Left lung (tissue), 14 donors: ENCODE measurements at places on chromosomes 12 and 14.

DNA sequence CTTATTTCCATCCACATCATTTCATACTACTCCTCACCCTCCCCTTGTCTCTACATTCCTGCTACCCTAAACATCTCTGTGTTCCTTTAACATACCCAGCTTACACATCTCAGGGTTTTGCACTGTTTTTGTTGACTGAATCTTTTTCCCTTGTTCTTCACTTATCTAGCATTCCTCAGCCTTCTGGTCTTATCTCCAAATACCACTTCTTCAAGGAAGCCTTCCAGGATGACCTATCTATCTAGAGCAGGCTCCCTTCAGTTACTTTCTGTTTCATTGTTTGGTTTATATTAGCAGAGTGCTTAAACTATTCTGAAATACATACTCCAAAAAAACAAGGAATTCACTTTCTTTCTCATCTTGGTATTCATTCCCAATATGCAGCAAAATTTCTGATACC, 353.1 kb downstream of the NAV3 start:
- DNase-seq, result no peak

DNA sequence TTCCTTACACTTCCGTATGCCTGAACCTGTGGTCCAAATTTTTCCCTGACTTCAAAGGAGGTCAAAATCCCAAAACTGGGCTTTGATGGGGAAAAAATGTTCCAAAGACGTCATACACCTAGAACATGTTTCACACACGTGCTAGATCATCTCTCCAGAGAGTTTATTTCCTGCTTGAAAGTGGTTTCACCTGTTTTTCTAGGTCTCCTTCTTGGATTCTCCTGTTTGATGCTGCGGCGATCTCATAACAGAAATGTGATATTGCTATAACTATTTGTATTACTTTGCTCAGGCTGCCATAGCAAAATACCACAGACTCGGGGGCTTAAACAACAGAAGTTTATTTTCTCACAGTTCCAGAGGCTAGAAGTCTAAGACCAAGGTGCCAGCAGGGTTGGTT, 19.7 kb upstream of the TMCC3 start:
- no peak for DNase-seq

DNA sequence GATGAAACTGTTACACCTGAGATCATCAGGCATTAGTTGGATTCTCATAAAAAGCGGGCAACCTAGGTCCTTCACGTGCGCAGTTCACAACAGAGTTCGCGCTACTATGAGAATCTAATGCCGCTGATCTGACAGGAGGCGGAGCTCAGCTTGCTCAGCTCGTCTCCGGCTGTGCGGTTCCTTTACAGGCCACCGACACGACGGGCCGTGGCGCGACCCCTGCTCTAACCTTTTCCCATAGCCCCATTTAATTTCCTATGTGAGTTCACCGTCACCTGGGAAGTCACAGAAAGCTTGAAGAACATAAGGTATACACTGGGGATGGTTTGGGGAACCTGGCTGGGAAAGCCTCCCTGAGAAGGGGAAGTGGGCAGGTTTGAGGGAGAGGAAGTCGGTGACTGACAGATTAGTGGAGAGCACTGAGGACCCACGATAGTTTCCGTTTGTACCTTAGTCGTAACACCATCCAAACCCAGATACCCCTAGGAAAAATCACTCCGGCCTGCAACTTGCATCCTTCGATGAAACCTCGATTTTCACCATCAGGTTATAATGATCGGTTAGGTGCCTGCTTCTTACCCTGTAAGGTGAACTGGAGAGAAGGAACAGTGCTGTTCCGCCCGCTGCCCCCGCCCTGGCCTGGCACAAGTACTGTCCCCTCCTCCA, 2.8 kb upstream of the AAAS start:
- DNase-seq, result no peak

DNA sequence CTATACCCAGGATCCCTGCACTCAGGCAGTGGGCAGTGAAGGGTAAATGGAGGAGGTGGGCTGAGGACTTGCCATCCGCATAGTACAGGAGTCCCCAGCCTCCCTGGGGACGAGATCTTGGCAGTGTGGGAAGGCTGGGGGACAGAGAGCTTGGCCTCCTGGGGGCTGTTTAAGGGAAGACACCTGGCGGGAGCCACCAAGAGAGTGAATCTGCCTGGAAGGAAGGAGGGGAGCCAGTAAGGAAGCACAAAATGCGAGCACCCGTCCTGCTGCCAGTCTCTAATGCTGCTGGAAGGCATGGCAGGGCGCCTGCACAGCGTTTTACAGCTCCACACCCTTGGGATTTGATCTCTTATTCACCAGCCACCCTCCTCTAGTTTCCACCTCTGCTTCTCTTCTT, 7.4 kb upstream of the KRT2 start:
- no peak for DNase-seq

GRCh38 chr14:75046899-75047298, 4.4 kb downstream of the MLH3 start:
- no peak for DNase-seq

- DNase-seq, result no peak
Measured at GRCh38 chr12:124007826-124008570, 35.0 kb downstream of the ZNF664 start.

DNA sequence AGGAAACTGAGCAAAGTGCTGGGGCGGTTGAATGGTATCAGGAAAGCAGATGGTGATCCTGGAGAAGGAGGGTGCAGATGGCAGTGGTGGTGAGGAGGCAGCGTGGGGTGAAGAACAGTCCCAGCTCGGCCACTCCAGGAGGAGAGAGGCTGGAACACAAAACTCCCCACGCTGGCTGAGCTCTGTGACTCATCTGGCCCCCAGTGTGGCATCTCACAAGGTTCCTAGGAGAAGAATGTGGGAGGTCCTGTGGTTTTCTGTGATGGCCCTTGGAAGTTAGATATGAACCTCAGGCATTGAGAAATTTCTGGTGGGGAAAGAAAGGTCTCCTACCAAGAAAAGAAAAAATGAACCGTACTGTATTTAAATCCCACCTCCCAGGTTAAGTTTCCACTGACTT, 8.0 kb upstream of the NRXN3 start:
- no peak for DNase-seq

DNA sequence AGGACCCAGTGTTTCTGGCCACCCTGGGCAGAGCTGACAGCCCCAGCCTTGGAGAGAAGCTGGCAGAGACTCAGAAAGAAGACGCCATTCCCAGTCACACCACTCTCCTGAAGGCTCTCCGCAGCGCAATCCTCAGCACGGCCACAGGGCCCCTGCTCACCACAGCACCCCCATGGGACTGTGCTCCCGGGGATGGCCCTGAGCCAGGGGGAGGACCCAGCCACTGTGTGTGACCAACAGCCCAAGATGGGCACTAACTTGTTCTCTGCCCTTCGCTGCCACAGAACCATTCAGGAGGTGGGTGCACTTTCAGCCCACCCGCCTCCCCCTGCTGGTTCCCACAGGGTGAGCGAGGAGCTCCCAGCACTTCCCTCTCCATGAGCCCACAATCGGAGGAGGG, 57.1 kb downstream of the CCNK start:
- DNase-seq, result no peak

DNA sequence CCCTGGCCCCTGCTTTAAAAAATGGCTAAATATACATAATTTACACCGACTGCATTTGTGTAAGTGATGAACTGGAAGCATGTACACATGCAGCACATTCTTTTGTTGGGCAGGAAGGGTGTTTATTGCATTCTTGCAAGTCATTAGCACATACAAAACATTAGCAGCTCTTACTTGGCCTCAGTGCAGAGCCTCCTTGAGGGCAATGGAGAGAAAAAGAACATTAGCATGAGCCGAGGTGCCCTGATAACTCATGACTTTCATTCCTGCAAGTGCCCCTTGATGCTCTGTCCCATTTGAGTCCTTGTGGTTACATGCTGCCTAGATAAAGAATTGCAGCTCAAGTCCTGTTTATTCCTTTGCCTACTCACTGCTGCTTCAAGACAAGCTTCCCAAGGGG, 61.9 kb downstream of the PAX9 start:
- no peak for DNase-seq

DNA sequence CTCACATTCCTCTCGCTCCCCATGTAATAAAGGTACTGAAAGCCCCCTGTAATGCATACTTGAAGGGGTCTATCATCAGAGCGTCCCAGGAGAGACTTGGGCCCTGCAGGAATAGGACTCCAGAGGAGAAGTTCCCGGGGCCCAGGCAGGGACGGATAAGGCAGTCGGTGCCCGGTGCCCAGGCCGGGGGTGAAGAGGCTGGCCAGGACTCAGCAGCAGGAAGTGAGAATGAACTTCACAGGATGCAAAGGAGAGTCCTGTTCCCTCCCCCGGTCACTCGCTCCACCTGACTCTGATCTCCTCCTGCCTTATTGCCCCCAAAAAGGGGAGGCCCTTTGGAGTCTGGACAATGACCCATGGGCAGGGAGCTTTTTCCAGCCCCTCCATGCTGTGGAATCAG, 40.2 kb downstream of the LRRC74A start:
- DNase-seq, result no peak

GRCh38 chr12:56391721-56392120, 29.1 kb upstream of the APOF start:
- no peak for DNase-seq

- no peak for DNase-seq
Measured at GRCh38 chr14:37116933-37117849, 55.2 kb downstream of the SLC25A21 start.

- no peak for DNase-seq
Measured at GRCh38 chr12:62749586-62749985, 185.4 kb downstream of the PPM1H start.

GRCh38 chr12:43238281-43238680, 313.7 kb downstream of the ADAMTS20 start:
- no peak for DNase-seq

GRCh38 chr14:20622816-20623291, 18.6 kb downstream of the OR6S1 start:
- no peak for DNase-seq

DNA sequence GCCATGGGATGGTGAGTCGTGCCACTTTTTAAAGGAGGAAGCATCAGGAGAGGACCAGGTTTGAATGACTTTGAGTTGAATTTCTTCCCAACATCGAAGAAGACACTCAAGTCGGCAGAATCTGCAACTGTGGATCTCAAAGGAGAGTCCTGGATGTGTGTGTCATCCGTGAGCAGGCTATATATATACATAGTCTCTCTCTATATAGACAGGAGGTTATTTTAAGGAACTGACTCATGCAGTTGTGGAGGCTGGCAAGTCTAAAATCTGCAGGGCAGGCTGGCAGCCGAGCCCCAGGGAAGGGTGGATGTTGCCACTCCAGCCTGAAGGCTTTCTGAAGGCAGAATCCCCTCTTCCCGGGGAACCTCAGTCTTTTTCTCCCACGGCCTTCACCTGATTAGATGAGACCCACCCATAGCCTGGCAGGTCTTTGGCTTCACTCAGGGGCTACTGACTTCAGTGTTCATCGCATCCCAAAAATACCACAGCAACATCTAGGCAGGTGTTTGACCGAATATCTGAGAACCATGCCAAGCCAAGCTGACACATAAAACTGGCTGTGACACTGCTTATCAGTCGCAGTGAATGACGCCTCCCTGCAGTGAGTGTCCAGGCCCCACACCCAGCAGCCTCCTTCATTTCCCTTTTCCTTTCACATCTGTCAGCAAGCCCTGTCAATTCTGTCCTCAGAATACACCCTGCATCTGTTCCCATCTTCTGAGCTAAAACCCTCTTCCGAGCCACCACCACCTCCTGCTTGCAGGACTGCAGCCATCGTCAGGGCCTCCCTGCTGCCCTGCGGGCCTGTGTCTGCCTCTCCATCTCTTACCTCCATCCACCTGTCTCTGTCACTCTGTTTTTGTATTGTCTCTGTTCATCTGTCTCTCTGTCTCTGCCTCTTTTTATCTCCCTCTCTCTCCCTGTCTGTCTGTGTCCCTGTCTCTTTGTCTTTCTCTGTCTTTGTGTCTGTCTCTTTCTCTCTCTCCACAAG, 54.0 kb downstream of the ZNF664 start:
- no peak for DNase-seq

DNA sequence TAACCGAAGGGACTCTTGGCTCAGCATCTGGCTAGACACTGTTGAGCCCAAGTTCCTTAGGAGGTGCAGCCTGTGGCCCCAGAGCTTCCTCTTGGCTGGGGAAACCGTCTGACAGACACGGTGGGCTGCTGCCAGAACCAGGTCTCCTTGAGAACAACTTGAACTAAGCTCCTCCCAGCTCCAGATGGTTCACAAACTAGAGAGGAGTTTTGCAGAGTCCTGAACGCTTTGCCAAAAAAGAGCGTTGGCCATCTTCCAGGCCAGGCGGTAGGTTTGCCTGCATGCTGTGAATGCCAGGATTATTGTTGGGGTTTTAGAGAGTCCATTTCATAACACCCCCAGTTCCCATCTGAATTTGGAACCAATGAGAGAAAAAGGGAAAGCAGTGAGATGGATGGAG, 399.8 kb downstream of the RGS6 start:
- DNase-seq, result peak; percentile 46

DNA sequence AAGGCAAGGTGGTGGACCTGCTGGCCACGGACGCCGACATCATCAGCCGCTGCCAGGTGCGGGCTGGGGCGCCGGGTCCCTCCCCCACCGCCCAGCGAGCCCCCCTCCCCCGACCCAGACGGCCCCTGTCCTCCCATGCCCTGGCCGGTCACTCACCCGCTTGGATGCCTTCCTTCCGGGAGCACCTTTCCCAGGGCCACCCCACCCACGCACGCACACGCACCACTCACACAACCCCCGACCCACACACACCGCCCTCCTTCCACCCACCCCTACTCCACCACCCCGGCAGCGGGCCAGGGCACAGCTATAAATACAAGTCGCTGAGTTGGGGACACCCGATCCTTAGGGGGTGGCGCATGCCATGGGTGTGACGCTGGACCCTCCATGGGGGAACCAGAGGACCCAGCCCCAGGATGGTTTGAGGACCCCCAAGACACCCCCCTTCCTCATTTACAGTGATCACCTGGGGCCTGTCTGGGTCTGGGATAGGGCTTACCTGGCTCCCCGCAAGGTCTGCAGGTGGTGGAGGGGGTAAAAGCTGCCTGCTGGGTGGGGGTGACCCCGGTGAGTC, 465 bp downstream of the ADSS1 start:
- no peak for DNase-seq

- no peak for DNase-seq
Measured at GRCh38 chr12:57716305-57716704, 22.2 kb downstream of the AGAP2 start.

DNA sequence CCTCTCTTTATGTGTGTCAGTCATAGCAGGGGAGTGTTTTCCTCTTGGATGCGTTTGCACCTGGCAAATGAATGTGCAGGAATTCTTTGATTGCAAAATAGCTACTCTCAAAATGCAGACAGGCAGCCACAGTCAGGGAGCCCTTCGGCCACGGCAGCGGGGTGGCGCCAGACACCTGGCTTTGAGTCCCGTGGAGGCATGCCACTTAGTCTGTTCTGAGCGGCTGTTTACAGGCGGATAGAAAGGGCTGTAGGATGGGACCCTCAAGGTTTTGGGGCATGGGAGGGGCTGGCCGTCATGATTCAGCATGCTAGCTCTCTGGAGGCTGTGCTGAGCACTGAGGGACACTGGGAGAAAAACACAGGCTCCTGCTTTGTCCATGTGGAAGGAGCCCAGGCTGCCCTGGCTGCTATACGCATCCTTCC, 117.1 kb downstream of the SLC25A47 start:
- peak; percentile 70 for DNase-seq

GRCh38 chr14:39372656-39373055, 59.6 kb downstream of the FBXO33 start:
- no peak for DNase-seq

GRCh38 chr12:81597928-81598604, 161.1 kb downstream of the PPFIA2 start:
- no peak for DNase-seq

- no peak for DNase-seq
Measured at GRCh38 chr14:79256380-79256779, 954.9 kb downstream of the DIO2 start.

GRCh38 chr14:96580566-96580965, 78.4 kb downstream of the PAPOLA start:
- no peak for DNase-seq
